Stimulated activated CD4-positive, alpha-beta T cell treated with anti-CD3 and anti-CD28 coated beads, Interleukin-1b, Interleukin-23, amount 100 ng/mL, for 24 hours (primary cell): ENCODE measurements at places on chromosomes 6 and 20.

DNA sequence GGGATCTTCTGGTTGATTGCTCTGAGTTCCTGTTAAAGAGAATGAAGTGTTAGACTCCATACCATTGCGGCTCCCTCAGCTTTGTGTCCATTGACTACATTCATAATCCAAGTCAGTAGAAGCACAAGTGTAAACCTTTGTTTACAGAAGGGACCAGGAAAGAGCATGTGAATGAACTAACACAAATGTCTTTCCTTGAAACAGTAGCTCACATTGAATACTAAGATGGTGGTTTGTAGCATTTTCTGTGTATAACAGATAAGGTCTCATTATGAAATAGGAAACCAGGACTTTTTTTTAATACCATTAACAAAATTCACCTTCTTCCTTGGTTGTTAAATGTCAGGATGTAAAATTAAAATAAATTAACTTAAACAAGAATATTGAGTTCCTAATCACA lies 8.4 kb downstream of the STXBP5 start:
- no peak for DNase-seq

- no peak for DNase-seq
These were observed 8.1 kb downstream of the LYRM2 start for GRCh38 chr6:89630488-89630887.

DNA sequence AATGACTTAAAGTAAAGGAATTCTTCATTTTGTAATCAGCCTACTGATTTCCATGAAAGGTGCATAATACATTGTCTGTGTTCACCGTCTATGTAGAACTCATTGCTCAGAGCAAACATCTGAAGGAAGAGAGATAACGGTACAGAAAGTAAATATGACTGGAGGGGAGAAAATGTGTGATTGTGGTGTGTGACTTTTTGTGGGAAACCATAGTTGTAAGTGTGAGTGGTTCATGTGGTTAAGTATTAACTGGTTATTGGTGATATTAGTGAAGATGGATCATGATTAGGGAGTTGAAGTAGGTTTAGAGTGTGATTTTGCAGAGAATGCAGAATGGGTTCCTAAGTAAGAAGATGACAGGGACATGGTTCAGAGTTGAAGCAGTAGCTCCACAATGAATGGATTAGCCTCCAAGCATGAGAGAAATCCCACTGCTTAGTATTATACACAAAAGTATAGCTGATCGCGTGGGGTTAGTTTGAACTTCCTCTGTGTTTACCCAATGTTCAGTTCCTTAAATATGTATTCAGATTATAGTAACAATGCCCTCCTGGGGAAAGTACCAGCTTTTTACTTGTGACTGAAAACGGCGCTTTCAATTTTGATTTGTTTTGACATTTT lies 368.9 kb downstream of the UTRN start:
- DNase-seq, result no peak

- DNase-seq, result no peak
These were observed 545.6 kb upstream of the MAP3K7 start for GRCh38 chr6:91132461-91132860.

DNA sequence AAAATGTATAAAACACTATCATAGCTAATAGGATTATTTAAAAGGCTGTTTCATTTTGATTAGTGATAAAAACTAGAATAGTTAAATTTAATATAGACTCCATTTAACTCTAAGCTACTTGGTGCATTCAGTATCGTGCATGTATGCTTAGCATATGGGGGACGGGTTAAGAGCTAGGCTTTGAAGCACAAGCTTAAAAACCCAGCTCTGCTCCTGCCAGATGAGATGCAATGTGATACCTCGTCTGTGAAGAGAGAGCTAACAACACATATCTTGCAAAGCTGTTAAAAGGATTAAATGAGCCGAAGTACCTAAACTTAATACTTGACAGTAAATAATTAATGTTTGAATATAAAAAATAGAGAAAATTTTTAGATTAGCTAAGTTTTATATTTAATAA lies 42.2 kb downstream of the DTNBP1 start:
- no peak for DNase-seq

DNA sequence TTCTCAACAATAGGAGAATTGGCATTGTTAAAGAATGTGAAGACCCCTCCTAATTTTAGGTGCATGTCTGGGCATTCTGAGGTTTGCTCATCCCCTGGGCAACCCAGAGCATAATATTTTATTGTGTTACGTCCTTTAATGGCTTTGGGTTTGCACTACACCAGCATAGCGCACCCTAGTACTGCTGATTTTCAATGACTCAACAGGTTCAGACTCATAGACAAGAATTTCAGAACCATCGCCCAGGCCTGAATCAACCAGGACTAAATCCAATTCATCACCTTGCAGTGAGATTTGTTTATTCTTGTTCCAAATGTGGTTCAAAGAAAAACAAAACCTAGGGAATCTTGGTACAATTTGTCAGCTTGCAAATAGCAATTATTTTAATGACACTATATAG lies 137.8 kb upstream of the PHACTR1 start:
- DNase-seq, result no peak

DNA sequence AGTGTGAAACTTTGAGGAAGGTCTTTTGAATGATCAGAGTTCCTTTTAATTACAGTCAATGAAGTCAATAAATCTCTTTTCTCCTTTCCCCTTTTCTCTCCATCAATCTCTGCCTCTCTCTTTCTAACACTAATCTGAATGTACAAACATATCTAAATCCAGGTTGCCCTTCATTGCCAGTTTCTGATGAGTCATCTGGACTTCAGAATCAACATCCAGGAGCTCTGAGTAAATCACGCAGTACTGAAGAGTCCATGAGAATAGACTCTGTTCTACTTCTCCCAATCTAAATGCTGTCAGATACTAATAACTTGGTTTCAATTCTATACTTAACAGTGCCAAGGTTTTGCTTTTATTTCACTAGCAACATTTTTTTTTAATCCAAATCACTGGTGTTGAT lies 238.7 kb upstream of the THEMIS start:
- DNase-seq, result no peak

GRCh38 chr6:33722103-33722623 lies 10.7 kb upstream of the UQCC2 start:
- no peak for DNase-seq

GRCh38 chr6:38153798-38154345 lies 334.3 kb downstream of the ZFAND3 start:
- no peak for DNase-seq

DNA sequence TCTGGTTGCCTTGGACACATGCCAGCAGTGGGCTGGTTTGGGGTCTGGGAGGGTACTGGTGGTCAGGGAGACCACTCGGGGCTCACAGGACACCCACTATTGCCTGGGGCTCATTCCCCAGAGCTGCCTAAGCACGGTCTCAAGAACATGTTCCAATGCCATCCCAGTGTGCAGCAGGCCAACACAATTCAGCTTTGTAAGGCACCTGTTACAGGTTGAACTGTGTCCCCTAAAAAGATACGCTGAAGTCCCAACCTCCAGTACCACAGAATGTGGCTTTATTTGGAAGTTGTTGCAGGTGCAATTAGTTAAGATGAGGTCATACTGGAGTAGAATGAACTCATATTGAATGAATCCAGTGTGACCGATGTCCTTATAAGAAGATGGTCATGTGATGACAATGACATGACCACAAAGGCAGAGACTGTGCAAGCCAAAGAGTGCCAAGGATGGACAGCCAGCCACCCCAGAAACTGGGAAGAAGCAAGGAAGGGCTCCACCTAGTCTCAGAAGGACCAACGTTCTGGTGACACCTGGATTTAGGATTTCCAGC lies 13.5 kb upstream of the MAS1 start:
- no peak for DNase-seq

GRCh38 chr6:168024951-168025510 lies 27.6 kb downstream of the KIF25 start:
- no peak for DNase-seq
